Osteoblast (primary cell): ENCODE measurements at places on chromosomes 11 and 22. TPM values are rescaled to one million over a fixed set of nuclear protein-coding genes. Genes with fewer than 3 reads are reported as not detected.

The MRGPRX4 gene
- not detected in 2 replicates for total RNA-seq

The OR51F2 gene
- total RNA-seq: not detected in 2 replicates

The VSTM5 gene
- total RNA-seq: 0.36 and 1.5 TPM in 2 replicates

The ANO3 gene
- total RNA-seq: under 0.01 TPM in 2 replicates

The ACAT1 gene
- 96.6 and 105 TPM in 2 replicates for total RNA-seq

The SNX32 gene
- total RNA-seq: 1.1 and 1.5 TPM in 2 replicates

The GALNT18 gene
- total RNA-seq: 3.2 and 4.7 TPM in 2 replicates

The SCGB2A2 gene
- not detected in 2 replicates for total RNA-seq

The TRIM48 gene
- not detected in 2 replicates for total RNA-seq

The ALKBH3 gene
- 47.8 and 53.9 TPM in 2 replicates for total RNA-seq

The SPDYC gene
- not detected in 2 replicates for total RNA-seq

The ELF5 gene
- total RNA-seq: under 0.01 TPM in 1 of 2 replicates, not detected in the other

The OR5P2 gene
- total RNA-seq: not detected in 2 replicates

The ACP2 gene
- 32.1 and 32.2 TPM in 2 replicates for total RNA-seq

The OR8A1 gene
- total RNA-seq: not detected in 2 replicates

The IL17REL gene
- not detected in 2 replicates for total RNA-seq

The TSPAN32 gene
- total RNA-seq: 0.59 and 1.4 TPM in 2 replicates

The DRD4 gene
- total RNA-seq: under 0.01 TPM in 1 of 2 replicates, not detected in the other

The DNAJB7 gene
- not detected in 2 replicates for total RNA-seq

The IPO7 gene
- total RNA-seq: 155 and 174 TPM in 2 replicates

The OR52W1 gene
- not detected in 2 replicates for total RNA-seq

The TCN1 gene
- not detected in 2 replicates for total RNA-seq

The SLC25A22 gene
- 8.0 and 9.0 TPM in 2 replicates for total RNA-seq

The SAA1 gene
- total RNA-seq: not detected in 2 replicates

The CHST1 gene
- 1.1 and 1.5 TPM in 2 replicates for total RNA-seq

The P4HA3 gene
- 8.7 and 19.2 TPM in 2 replicates for total RNA-seq

The APOL2 gene
- total RNA-seq: 50.7 and 56.1 TPM in 2 replicates

The APOL3 gene
- total RNA-seq: 12.1 and 13.8 TPM in 2 replicates

The OR4C15 gene
- total RNA-seq: not detected in 2 replicates

The SCN3B gene
- under 0.01 TPM in 2 replicates for total RNA-seq

The MRGPRE gene
- under 0.01 TPM in 1 of 2 replicates, not detected in the other for total RNA-seq
